H1 (cell line): ENCODE measurements at places on chromosomes 2 and 18.

- no peak overlapping the region for H3K27ac ChIP-seq
- DNase-seq = no peak
- peaks cover 2% of the 10 kb centered on the region for H3K4me1 ChIP-seq
- no peaks in the 10 kb centered on the region for H3K36me3 ChIP-seq
- H3K27me3 ChIP-seq = no peaks in the 10 kb centered on the region
- H3K4me3 ChIP-seq = no peak overlapping the region
Observed at GRCh38 chr2:200787351-200788120, 24.2 kb upstream of the BZW1 start.

DNA sequence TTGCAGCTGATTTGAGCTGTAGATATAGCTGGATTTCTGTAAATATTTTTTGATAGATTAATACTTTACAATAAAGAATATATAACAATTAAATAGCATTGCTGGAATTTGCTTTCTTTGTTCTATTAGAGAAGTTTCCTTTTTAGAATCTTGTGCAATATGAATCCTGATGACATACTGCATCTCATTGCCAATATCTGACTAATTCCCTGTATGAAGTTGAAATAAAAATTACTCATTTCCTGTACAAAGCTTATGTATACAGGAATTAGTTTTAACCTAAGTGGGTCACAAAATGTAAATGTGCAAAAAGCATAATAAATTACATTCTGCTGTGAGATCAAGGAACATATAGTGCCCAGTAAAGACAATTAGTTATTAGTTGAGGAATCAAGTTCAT lies 72.8 kb upstream of the TMEFF2 start:
- no peaks in the 10 kb centered on the region for H3K27me3 ChIP-seq
- H3K4me1 ChIP-seq = no peaks in the 10 kb centered on the region
- H3K4me3 ChIP-seq = no peak overlapping the region
- H3K27ac ChIP-seq = no peak overlapping the region
- no peak for DNase-seq

GRCh38 chr2:68908392-68908970 lies 37.3 kb upstream of the BMP10 start:
- H3K36me3 ChIP-seq = no peaks in the 10 kb centered on the region
- no peaks in the 10 kb centered on the region for H3K27me3 ChIP-seq
- H3K27ac ChIP-seq = peak overlapping the region; percentile 69; the same call in 1 of the 2 replicates
- H3K4me3 ChIP-seq = no peak overlapping the region

DNA sequence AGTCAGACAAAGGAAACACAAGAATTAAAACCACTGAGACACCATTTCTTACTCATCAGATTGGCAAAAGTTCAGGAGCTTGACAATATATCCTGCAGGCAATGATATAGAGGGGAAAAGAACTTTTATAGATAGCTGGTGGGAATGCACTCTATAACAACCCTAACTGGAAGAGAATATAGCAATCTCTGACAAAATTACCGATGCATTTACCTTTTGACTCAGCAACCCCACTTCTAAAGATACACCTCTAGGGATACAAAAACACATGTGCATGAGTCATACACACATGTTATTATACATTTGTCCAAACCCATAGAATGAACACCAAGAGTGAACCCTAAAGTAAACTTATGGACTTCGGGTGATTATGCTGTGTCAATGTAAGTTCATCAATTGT lies 79.4 kb upstream of the SRD5A2 start:
- H3K4me1 ChIP-seq = no peaks in the 10 kb centered on the region
- H3K27me3 ChIP-seq = no peaks in the 10 kb centered on the region
- no peak overlapping the region for H3K27ac ChIP-seq
- H3K4me3 ChIP-seq = no peak overlapping the region
- no peaks in the 10 kb centered on the region for H3K36me3 ChIP-seq
- no peak for DNase-seq

- no peaks in the 10 kb centered on the region for H3K4me1 ChIP-seq
- no peak overlapping the region for H3K27ac ChIP-seq
- H3K36me3 ChIP-seq = peaks cover 15% of the 10 kb centered on the region; the same call in 1 of the 2 replicates
- no peak for DNase-seq
- no peaks in the 10 kb centered on the region for H3K27me3 ChIP-seq
- no peak overlapping the region for H3K4me3 ChIP-seq
Observed at GRCh38 chr2:182726473-182726872, 10.4 kb downstream of the DNAJC10 start.

DNA sequence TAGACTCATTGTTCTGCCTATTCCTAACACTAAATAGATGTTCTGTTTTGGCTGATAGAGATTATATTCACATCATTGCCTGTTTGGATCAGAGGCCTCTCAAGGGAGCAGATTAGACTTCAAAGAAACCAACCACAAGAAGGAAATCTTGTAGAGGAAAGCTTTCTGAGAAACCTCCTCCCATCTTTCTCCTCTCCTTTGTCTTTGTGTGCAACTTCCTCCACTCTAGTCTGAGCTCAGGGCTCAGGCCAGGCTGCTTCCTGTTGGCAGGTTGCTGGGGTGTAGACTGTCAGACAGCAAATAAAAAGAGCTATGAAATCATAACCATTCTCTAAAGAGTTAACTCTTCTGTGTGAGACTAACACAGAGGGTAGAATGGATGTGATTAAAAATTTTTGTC lies 113.0 kb downstream of the TGFA start:
- no peak overlapping the region for H3K4me3 ChIP-seq
- H3K27ac ChIP-seq = no peak overlapping the region
- H3K4me1 ChIP-seq = no peaks in the 10 kb centered on the region
- H3K36me3 ChIP-seq = no peaks in the 10 kb centered on the region
- no peak for DNase-seq

DNA sequence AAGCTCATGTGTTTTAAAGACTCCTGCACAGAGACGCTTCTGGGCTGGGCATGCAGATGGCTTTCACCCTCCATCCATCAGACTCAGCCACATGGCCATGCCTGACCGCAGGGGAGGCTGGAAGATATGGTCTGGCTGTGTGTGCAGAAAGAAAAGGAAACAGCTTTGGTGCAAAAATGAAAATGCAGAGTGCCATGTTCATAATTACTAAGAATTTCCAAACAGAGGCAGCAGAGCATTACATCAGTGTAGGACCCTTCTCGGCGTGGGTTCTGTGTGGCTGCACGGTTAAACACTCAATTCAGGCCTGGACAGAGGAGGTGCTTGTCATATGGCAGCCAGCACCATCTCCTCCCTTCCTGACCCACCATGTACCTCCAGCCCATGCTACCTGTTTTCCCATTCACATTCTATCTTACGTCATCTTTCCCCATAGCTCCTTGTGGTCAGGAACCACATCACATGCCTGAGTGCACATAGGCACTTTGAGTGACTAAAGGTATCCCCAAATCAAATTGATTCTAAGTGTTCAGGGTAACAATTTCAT lies 200.3 kb upstream of the ID2 start:
- no peak overlapping the region for H3K27ac ChIP-seq
- no peaks in the 10 kb centered on the region for H3K27me3 ChIP-seq
- DNase-seq = no peak
- H3K36me3 ChIP-seq = no peaks in the 10 kb centered on the region
- H3K4me3 ChIP-seq = no peak overlapping the region
- H3K4me1 ChIP-seq = no peaks in the 10 kb centered on the region

DNA sequence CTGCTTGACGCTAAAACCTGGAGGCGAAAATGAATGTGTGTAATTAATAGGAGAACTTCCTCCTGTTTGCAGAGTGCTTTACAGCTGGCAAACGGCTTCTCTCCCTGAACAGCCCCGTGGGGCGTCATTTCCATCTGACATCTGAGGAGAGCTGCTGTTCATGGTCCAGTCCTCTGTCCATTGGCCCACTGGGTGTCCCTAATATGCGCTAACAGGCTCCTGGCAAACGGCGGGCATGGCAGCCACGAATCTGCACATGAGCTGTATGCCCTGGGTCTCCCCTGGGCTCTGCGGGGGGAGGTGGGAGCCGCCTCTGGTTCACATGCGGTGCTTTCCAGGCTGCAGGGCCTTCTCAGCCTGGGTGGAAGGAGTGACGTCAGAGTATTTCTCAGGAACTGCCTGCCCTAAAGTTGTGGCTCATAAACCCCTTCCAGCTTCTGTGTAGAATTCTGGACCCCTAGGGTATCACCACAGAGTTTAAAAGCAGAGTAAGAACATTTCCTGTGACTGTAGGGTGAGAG lies 73.2 kb downstream of the LRRFIP1 start:
- DNase-seq = no peak
- no peak overlapping the region for H3K27ac ChIP-seq
- H3K36me3 ChIP-seq = no peaks in the 10 kb centered on the region
- H3K27me3 ChIP-seq = no peaks in the 10 kb centered on the region
- no peak overlapping the region for H3K4me3 ChIP-seq
- peaks cover 24% of the 10 kb centered on the region for H3K4me1 ChIP-seq

DNA sequence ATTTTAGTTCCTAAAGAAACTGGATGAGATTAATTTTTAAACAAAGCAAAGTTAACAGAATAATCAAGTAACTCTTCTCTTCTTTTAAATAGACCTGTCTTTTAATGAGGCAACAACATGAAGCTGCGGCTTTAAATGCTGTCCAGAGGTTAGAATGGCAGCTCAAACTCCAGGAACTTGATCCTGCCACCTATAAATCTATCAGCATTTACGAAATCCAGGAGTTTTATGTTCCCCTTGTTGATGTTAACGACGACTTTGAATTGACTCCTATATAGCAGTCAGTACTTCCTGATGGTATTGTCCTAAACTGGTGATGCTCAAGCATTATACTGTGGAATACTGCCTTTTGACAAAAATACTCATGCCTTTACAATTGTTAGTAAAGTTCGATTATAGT lies 53.7 kb upstream of the TWSG1 start:
- no peaks in the 10 kb centered on the region for H3K27me3 ChIP-seq
- H3K27ac ChIP-seq = no peak overlapping the region
- no peaks in the 10 kb centered on the region for H3K4me1 ChIP-seq
- H3K36me3 ChIP-seq = peaks cover 4% of the 10 kb centered on the region; the same call in 1 of the 2 replicates

DNA sequence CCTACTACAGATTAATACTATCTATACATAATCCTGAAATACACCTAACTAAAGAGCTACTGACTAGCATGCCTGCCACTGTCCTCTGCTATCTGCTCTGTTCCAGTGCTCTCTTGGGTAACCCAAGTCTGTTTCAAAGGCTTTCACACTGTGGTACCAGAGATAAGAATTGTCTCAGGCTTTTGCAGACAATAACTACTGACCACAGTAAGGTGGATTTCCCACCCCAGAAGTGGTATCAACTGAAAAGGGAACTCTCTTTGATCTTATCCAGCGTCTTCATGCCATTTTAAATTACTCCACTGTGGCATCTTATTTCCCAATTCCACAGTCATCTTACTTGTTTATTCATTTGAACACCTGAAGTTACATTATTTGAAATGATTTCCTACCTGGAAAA lies 190.2 kb downstream of the IKZF2 start:
- H3K27me3 ChIP-seq = no peaks in the 10 kb centered on the region
- DNase-seq = no peak
- H3K27ac ChIP-seq = no peak overlapping the region
- H3K4me3 ChIP-seq = no peak overlapping the region
- H3K4me1 ChIP-seq = no peaks in the 10 kb centered on the region
- H3K36me3 ChIP-seq = no peaks in the 10 kb centered on the region

- H3K36me3 ChIP-seq = peaks cover 3% of the 10 kb centered on the region
- H3K4me1 ChIP-seq = no peaks in the 10 kb centered on the region
- no peak overlapping the region for H3K4me3 ChIP-seq
Observed at GRCh38 chr2:98552499-98553179, 55.7 kb downstream of the COA5 start.

GRCh38 chr18:44781886-44782285 lies 101.2 kb downstream of the SETBP1 start:
- no peaks in the 10 kb centered on the region for H3K27me3 ChIP-seq
- no peak overlapping the region for H3K4me3 ChIP-seq
- H3K27ac ChIP-seq = no peak overlapping the region
- no peak for DNase-seq
- no peaks in the 10 kb centered on the region for H3K36me3 ChIP-seq
- H3K4me1 ChIP-seq = no peaks in the 10 kb centered on the region; the same call in 1 of the 2 replicates

DNA sequence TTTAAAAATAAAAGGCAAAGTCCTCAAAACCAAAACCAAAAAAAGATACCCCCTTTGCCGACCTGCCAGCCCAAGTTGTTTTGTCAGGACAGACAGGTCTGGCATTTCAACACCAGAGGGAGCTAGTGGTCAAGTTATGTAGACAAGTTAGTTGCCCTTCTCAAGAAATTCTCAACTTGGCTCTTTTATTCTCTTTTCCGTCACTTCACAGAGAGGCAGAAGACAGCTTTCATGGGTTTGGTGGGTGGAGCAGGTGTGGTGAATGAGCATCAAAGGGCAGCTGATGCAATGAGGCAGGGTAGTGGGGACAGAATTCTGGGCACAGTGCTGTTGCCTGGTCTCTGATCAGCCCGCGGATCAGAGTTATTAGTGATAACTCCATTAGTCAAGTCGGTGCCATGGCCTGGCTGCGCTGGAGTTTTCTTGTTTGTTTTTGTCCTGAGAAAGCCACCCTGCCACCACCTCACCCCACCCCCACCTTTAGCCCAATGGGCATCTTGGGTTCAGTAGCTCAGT lies 303.7 kb upstream of the EPAS1 start:
- H3K4me3 ChIP-seq = no peak overlapping the region
- H3K4me1 ChIP-seq = no peaks in the 10 kb centered on the region
- no peaks in the 10 kb centered on the region for H3K36me3 ChIP-seq
- no peaks in the 10 kb centered on the region for H3K27me3 ChIP-seq
- H3K27ac ChIP-seq = no peak overlapping the region
- peak; percentile 73 for DNase-seq

- H3K4me3 ChIP-seq = no peak overlapping the region
- H3K27me3 ChIP-seq = no peaks in the 10 kb centered on the region
- H3K27ac ChIP-seq = no peak overlapping the region
- H3K4me1 ChIP-seq = no peaks in the 10 kb centered on the region
- no peaks in the 10 kb centered on the region for H3K36me3 ChIP-seq
Observed at GRCh38 chr2:208118918-208119317, 5.4 kb downstream of the CRYGD start.

- H3K4me1 ChIP-seq = no peaks in the 10 kb centered on the region
- no peak overlapping the region for H3K27ac ChIP-seq
- H3K36me3 ChIP-seq = no peaks in the 10 kb centered on the region
- no peaks in the 10 kb centered on the region; the same call in 1 of the 2 replicates for H3K27me3 ChIP-seq
- no peak for DNase-seq
- H3K4me3 ChIP-seq = no peak overlapping the region
Observed at GRCh38 chr2:133841900-133842299, 273.6 kb upstream of the NCKAP5 start.

- H3K27ac ChIP-seq = no peak overlapping the region
Observed at GRCh38 chr2:6793371-6793770, 72.3 kb downstream of the CMPK2 start.

DNA sequence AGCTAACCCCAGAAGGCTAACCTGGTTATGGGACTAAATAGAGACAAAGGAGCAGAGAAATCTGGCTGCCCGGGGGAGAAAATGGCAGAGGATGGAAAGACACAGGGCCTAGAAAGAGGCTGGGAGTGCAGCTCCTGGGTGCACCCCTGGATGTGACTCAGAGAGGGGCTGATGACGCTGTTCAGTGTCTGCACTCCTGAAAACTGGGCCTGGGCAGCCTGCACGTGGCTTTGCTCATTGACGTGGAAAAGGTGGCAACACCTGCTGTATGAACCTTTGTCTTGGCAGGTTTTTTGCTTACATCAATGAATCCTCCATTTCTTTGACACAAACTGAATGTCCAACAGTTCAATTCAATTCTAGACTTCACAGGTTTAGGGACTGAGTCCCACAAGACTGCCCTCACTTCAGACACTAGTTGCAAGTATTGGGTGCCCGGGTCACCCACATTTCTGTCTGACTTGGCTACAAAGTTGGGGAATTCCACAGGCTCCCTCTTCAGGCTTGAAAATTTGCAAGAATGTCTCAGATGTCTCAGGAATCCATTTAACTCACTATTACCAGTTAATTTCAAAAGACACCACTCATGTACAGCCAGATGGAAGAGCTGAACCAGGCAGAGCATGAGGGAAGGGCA lies 47.3 kb upstream of the PUM2 start:
- no peak overlapping the region for H3K4me3 ChIP-seq
- H3K4me1 ChIP-seq = no peaks in the 10 kb centered on the region
- no peak overlapping the region for H3K27ac ChIP-seq
- no peaks in the 10 kb centered on the region for H3K36me3 ChIP-seq
